Activated CD8-positive, alpha-beta memory T cell treated with anti-CD3 and anti-CD28 coated beads, Interleukin-2, amount 10 ng/mL, durations not matched to agents 7 days and 5 days (primary cell): ENCODE measurements at places on chromosomes 12 and 14. TPM values are rescaled to one million over a fixed set of nuclear protein-coding genes. Genes with fewer than 3 reads are reported as not detected.
A peak's percentile ranks its signal among the peaks of the same experiment; 100 is the strongest.

The B3GNT4 gene
- total RNA-seq = 0.19 TPM

The CCDC177 gene
- not detected for total RNA-seq

The NYNRIN gene
- 0.50 TPM for total RNA-seq

The RNU4-1 gene
- total RNA-seq = 2,122 TPM

The PRR4 gene
- total RNA-seq = 2.2 TPM

DNA sequence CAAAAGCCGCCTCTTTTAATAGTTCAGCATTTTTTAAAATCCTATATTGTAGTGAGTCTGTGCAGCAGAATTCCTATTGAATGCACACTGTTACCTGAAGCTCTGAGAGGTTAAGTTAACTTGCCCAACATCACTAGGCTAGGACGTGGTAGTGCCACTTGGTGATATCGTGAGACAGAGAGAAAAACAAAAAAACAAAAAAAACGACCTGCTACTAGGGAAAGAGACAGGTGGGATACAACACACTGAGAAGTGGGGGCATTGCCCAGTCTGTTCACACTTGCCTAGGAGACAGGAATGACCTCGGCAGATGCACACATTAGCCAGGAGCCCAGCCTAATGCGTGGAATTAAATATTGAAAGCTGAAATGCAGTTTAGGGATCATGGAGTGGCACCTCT lies 129.7 kb upstream of the CCND2 start:
- DNase-seq = peak; percentile 62

GRCh38 chr12:117105902-117106301 lies 6.7 kb upstream of the TESC start:
- DNase-seq = peak; percentile 76

GRCh38 chr12:47097276-47097896 lies 17.6 kb upstream of the AMIGO2 start:
- DNase-seq = no peak

DNA sequence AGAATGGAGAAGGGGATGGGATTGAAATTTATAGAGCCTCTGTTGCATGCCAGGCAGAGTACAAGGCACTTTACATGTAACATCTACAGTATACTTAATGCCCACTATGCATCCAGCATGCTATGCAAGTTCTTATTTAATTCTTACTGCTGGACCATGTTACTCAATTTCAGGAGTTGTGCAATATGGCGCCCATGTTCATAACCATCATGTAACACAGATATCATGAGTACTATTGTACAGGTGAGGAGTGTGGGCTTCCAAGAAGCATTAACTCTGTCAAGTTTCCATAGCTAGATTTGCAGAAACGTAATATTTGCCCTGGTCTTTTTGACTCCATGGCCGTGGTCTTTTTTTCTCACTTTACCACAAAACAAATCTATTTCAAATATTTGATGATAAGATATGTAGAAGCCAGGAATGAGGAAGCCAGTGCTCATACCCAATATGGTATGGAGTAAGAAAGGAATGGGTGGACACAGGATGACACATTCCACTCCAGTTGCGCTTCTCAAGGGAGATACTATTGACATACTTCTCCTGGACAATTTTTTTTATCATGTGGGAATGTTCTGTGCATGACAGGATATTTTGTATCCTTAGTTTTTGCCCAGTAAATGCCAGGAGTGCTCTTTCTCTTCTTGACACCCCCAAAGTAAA lies 191.8 kb downstream of the C12orf75 start:
- no peak for DNase-seq

DNA sequence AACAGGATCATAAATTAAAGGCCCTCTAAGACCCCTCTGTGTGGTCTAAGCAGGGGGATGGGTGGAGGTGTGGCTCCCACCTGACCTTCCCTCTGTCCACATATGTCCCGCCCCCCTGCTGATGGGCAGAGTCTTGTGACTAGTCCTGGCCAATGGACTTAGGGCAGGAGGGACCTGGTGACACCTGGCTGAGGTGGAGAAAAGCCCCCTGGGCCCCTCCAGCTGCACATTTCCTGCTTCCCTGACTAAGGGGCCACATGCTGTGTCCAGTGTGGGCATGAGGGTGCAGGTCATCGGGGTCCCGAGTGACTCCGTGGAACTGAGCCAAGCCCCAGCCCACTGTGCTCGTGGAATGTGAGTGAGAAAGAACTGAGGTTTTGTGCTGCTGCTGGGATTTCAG lies 254.7 kb downstream of the ADGRD1 start:
- no peak for DNase-seq

DNA sequence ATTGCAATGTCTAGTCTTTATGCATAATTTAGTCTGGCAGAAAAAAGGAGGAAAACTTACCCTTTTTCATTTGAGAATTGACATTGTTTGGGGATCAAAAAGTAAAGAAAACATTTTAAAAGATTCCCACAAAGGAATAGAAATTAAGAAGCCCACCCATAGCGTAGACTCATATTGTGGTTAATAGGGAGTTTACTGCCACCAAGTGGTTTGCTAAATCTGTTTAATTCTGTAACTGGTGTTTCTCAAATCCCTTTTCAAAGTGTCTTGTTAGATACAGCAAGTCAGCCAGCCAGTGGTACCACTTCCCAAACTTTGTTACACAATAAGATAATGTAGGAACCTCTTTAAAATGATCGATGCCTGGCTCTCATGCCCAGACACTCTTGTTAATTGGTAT lies 180.3 kb downstream of the IPO8 start:
- no peak for DNase-seq

DNA sequence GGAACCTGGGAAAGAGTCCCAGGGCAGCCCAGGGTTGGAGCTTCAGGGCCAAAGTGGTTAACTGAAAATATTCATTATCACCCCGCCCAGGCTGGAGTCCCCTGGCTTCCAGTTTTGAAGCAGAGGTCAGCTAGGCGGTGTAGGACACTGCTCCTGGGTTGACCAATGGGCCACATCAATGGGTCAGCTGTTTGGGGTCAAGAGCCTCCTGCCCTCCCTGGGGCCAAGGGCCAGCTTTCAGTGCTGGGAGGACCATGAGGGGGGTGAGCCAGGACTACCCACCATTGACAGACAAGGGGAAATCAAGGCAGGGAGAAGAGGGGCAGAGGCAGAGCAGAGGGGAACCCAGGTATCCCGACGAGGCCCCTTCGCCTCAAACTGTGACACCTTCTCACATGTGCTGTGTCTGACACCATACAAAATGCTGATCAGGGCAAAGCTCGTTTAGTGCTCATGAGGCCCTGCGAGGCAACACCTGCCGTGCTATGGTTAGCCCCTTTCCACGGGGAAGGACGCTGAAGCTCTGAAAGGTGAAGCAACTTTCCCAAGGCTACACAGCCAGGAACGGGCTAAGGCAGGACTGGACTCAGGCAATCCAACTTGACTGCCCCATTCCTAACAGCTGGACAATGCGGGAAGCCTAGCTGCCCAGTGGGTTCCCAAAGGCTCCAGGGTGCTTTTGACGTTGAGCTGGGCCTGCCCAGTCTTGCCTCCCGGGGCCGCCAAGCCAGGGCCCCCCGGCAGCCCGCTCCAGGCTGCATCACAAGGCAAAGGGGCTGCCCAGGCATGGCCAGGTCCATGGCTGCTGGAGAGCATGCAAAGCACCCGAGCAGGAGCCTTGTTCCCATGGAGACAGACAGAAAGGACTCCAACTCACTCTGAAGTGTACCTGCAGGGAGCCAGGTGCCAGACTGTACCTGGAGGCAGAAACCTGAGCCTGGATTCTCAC lies 2.0 kb downstream of the SYNE3 start:
- DNase-seq = no peak
